Activated CD4-positive, alpha-beta T cell treated with anti-CD3 and anti-CD28 coated beads, Interleukin-2, amount 10 ng/mL, durations not matched to agents 24 days and 14 days (primary cell): ENCODE measurements at places on chromosomes 3 and 15. TPM values are rescaled to one million over a fixed set of nuclear protein-coding genes. Genes with fewer than 3 reads are reported as not detected.

DNA sequence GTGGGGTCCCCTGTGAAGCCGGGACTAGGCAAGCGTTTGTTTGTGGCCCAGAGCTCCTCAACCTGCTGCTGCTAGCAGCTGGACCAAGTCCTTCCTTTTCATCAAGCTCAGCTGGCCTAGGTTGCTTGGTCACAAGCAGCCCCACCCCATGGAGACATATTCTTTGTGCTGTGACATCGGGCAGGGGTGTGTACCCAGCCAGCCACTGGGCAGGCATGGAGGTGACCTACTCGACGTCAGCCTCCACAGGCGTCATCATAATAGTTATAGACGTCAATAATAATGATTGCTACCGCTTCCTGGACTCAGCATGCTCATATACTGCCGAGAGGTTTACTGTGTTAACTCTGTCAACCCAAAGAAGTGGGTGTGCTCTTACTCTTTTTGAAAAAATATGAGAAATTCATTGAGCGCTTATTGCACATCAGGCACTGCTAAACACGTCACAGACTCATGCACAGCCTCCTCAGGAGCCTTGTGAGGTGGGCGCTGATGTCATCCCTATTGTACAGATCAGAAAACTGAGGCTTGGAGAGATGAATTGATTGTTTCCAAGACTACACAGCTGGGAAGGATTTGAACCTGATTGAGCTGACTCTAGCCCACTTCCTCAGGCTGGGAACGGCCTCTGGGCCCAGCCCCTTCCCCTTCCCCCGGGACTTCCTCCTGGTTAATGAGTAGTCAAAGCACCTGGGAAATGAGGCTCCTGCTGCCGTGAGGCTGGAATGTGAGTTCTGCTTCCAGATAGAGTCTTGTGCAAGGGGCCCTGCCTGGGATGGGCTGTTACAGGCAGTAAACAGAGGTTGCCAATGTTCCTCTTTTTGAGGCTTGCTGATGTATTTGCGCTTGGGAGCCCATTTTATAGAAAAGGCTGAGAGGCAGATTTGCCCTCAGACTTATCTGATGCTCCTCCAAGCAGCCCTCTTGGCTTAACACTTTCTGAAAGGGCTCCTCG lies 16.2 kb downstream of the SLC6A6 start:
- DNase-seq = no peak

GRCh38 chr3:4615750-4616149 lies 122.6 kb downstream of the ITPR1 start:
- DNase-seq = no peak

GRCh38 chr3:116579840-116580239 lies 129.7 kb upstream of the TUSC7 start:
- no peak for DNase-seq

DNA sequence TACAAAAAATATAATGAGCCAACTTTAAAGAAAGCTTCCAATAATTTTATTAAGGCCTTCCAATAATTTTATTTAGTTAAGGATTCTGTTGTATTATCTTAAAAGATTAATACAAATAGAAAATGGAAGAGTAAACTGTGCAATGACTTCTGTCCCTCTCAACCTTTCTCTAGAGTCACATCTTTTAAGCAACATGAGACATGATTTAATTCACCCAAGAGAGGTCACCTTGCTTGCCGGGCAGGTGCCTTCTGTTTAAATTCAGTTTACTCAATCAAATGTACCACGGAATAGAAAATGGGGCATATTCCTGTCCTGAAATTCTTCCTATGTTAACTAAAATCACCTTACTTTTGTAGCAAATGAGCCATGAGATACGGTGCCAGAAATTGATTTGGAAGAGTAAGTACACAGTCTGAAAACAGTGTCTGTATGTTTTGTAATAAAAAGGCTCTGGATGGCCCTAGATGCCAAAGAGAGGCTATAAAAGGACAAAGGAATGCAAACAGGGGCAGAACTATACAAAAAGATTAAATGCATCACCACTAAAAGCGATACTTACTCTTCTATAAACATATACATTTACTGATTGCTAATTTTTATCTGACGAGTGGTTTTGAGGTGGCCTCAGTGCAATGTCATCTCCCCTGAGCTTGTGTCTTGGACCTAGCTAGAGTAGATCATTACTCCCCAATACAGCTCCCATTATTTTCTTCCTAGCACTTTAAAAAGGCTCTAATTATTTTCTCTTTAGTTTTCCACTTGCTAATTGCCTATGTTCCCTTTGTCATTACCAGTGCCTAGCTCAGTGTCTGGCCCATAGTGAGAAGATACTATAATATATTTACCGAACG lies 134.0 kb downstream of the FHIT start:
- no peak for DNase-seq

DNA sequence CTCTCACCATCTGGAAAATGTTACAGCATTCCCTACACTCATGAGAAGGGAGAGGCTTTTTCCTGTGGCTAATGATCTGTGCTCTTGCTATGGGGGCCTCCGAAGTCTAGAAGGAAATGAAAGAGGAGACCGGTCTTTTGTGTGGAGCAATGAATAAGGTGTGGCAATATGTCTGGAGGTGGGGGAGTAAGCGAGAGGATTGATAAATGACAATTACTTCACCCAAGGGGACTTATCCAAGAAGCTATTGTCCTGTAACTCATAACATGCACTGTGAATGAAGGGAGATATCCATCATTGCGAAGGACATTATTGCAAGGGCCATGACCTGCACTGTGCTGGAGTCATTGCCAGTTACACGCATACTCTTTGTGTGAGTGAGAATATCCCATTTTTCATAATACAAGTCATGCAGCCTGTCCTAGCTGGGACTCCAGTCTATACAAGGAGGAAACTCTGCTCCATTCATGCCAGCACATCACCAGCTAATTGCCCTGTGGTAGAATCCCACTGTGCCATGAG lies 37.7 kb upstream of the SYNPR start:
- no peak for DNase-seq

GRCh38 chr3:64316971-64317370 lies 91.7 kb upstream of the PRICKLE2 start:
- DNase-seq = no peak

DNA sequence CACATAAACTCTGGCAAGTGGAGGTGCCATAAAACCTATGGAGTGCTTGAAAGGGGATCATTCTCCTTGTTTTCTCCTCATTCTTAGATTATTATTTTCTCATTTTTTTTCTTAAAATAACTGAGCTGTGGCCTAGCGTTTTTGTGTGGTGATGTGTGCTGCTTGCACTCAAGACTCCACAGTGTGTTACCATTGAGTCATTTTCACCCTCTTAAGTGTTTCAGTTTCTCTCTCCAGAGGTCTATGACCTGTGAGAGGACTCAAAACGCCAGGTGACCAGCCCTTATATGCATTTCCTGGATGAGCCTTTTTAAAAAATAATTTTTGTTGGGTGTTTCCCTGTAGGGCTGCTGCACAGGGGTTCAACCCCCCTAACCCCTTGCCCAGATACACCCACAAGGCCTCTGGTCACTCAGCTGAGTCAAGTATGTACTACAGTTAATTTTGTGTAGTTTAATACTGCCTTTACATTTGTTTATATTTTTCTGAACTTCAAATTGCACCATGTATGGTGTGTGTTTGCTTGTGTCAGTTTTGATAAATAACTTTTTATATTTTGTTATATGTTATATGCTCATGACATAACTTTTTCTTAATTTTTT lies 15.4 kb upstream of the BTLA start:
- peak; percentile 76 for DNase-seq

SUSD5 gene
- total RNA-seq = not detected in 2 replicates

GRCh38 chr15:71505962-71506361 lies 304.4 kb upstream of the NR2E3 start:
- DNase-seq = no peak

TBCCD1 gene
- total RNA-seq = 20.9 and 21.4 TPM in 2 replicates
